ENCODE measurements at places on chromosomes 16 and 17. TPM values are rescaled to one million over a fixed set of nuclear protein-coding genes. Genes with fewer than 3 reads are reported as not detected.

ERAL1 gene
- 58.2 TPM for total RNA-seq

TNFRSF17 gene
- not detected for total RNA-seq

CDK5R1 gene
- 10.2 TPM for total RNA-seq

ACE gene
- 0.36 TPM for total RNA-seq

- no peaks in the 10 kb centered on the region for H3K4me1 ChIP-seq
- no peaks in the 10 kb centered on the region for H3K36me3 ChIP-seq
- no peak overlapping the region for H3K4me3 ChIP-seq
- H3K27ac ChIP-seq = no peak overlapping the region
- no peaks in the 10 kb centered on the region for H3K27me3 ChIP-seq
Observed at GRCh38 chr17:29124135-29124924, 55.9 kb downstream of the MYO18A start.

DNA sequence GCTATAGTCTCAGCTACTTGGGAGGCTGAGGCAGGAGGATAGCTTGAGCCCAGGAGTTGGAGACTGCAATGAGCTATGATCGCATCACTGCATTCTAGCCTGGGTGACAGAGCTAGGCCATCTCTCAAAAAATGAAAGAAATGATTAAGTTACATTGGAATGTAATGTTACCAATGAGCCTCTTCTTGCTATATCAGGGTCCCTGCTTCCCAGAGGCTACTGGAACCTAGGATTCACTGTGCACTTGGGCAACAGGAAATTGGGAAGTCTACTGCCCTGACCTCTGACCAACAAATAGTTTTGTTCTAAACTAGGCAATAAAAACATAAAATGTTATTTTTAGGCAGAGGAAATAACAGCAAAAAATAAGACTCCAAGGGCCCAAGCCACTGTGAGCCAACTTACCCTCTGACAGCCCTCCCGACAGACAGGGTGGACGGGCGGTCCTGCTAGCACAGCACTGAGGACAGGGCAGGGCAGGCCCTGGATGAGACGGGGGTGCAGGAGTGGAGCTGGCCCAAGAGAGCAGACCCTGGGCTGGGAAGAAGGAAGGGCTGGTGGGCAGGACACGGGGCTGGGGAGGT, 27.5 kb downstream of the NSMCE1 start:
- H3K4me3 ChIP-seq = no peak overlapping the region
- H3K27me3 ChIP-seq = no peaks in the 10 kb centered on the region
- H3K4me1 ChIP-seq = peaks cover 87% of the 10 kb centered on the region
- H3K27ac ChIP-seq = no peak overlapping the region
- peaks cover 54% of the 10 kb centered on the region for H3K36me3 ChIP-seq
